ENCODE measurements at places on chromosomes 5 and 9. TPM values are rescaled to one million over a fixed set of nuclear protein-coding genes. Genes with fewer than 3 reads are reported as not detected.

Gene PAEP
- not detected for total RNA-seq

Gene KLHL9
- 29.9 TPM for total RNA-seq

Gene TEX48
- not detected for total RNA-seq

Gene SLC25A2
- 0.92 TPM for total RNA-seq

Gene C5orf63
- 8.9 TPM for total RNA-seq

Gene IFNA4
- total RNA-seq = not detected

Gene FOXD4L6
- 0.14 TPM for total RNA-seq

Gene POU5F2
- 0.29 TPM for total RNA-seq

GRCh38 chr5:95080441-95080840 is 204.5 kb downstream of the MCTP1 start:
- DNase-seq = no peak

DNA sequence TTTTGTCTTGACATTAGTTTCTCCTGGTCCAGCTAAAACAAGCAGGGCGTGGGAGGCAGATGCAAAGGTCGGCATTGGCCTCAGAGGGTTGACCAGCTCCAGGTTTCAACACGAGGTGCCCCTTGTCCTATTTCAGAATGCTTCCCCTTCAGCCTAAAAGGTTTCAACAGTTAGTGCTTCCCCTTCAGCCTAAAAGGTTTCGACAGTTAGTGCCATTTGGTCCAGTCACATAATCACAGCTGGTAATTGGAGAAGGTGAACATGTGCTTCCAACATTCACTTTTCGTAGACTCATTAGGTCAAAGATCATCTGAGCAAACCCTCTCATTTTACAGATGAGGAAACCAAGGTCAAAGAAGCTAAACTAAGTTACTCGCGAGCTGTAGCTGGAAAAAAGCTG is 270.3 kb upstream of the MAP3K1 start:
- no peak for DNase-seq

DNA sequence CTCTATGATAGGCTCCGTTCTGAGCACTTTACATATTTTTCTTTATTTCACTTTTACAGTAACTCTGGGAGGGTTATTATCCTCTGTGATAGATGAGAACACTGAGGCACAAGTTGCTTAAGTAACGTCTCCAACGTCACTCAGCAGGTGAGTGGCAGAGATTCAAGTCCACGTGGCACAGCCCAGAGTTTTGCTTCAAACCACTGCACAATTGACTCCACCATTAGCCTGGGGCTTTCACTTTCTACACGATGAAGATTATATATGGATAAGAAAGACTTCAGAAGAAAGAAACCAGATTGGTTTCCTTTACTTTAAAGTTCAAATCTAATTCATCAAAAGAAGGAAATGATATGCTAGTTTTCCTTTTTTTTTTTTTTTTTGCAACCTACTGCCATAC is 245.9 kb downstream of the SYK start:
- no peak for DNase-seq

DNA sequence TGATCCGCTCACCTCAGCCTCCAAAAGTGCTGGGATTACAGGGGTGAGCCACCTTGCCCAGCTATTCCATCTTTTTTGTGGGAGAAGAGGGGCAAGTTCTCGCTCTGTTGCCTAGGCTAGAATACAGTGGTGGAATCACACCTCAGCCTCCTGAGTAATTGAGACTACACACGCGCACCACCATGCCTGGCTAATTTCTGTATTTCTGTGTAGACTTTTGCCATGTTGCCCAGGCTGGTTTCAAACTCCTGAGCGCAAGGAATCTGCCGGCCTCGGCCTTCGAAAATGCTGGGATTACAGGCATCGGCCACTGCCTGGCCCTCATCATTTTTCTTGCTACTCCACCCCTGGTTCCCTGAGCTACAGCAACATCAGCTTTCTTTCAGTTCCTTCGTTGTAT is 2.8 kb upstream of the NOL6 start:
- DNase-seq = no peak

DNA sequence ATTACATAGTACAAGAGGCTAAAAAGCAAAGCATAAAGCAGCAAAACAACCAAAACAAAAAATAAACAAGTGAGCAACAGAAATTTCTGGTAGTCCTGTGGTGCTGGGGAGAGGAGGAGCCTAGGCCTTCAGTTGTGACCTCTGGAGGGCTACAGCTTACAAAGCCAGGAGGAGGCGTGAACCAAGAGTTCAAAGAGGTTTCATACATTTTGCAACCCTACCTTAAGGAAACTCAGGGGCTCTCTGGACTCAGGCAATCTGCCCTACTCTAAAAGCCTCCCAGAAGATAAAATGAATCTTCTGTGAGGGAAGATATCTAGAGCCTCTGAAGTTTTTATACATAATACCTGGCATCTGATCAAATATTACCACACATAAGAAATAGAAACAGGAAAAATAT is 187.4 kb downstream of the AGTPBP1 start:
- no peak for DNase-seq

GRCh38 chr5:148186248-148187003 is 16.4 kb upstream of the SPINK6 start:
- no peak for DNase-seq

GRCh38 chr5:104048231-104048630 is 485.6 kb upstream of the NUDT12 start:
- DNase-seq = no peak

GRCh38 chr5:75199946-75200345 is 36.7 kb downstream of the ANKRD31 start:
- DNase-seq = no peak

GRCh38 chr5:121399879-121400278 is 451.8 kb upstream of the FTMT start:
- DNase-seq = no peak

- no peak for DNase-seq
Measured at GRCh38 chr5:150637245-150638052, 3.0 kb upstream of the SYNPO start.

DNA sequence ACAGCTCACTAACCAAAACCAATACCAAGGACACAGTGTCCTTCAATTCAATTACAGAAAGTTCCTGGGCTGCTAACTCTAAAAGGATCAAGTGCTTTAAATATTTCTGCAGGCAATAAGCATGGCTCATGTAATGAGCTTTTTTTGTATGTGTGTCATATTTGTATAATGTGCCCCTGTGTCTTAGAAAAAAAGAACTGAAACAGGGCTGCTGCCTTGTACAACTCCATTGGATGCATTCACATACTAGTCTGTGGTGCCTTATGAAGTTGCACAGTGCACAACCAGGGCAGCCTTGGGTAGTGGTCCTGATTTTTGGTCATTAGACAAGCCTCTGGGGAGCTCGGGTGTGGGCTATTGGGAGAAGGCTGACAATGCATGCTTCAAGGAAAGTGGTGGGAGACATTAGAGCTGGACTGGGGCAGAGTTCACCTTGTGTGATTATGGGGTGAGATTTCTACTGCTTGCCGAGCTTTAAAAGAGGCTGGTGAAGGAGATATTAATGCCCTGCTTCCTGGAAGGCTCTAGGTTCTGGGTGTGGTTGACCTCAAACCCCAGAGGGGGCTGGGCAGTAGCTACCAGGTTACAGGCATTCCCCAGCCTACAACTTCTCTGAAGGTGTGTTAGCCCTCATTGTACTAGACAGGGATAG is 3.6 kb upstream of the CPEB4 start:
- no peak for DNase-seq

DNA sequence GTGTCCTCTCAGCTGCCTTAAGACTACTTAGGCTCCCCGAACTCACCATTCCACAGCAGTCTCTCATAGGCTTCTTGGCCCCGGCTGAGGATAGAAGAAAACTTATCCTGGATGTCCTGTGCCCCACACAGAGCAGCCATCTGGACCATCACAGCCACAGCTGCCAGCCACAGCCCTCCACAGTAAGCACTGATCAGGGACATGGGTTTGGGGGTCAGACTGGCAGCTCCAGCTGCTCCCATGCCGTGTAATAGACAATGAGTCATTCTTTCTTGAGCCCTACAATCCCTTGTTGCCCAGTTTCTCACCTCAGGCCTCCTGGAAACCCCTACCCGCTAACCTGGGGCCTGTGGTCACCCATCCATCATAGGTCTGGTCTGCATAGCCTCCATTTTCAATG is 5.7 kb downstream of the CREB3 start:
- DNase-seq = no peak

DNA sequence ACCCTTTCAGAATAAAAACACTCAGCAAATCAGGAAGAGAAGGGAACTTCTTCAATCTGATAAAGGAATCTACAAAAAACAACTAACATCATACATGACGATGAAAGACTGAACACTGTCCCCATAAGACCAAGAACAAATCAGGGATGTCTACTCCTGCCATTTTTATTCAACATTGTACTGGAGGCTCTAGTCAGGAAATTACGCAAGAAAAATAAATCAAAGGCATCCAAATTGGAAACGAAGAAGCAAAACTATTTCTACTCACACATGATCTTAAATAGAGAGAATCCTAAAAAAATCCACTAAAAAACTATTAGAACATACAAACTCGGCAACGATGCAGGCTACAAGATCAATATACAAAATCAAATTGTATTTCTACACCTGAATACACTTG is 42.3 kb downstream of the IPPK start:
- no peak for DNase-seq

DNA sequence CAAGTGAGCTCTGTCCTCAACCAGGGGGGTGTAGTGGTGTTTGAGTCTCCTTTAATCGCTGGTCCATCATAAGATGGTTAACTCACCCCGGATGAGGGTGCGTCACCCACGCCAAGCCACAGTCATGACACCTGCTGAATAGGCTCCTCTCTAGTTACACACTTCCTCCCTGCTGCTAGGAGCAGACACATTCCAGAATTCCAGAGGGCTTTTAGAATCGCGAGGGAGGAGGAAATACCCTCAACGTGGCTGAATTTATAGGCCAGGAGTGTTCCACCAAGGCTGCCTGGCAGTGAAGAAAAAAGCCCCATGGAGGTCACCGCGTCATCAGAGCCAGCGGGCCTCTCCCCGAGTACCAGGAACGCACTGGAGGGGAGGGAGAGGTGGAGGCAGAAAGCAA is 5.1 kb downstream of the GLRX start:
- no peak for DNase-seq

DNA sequence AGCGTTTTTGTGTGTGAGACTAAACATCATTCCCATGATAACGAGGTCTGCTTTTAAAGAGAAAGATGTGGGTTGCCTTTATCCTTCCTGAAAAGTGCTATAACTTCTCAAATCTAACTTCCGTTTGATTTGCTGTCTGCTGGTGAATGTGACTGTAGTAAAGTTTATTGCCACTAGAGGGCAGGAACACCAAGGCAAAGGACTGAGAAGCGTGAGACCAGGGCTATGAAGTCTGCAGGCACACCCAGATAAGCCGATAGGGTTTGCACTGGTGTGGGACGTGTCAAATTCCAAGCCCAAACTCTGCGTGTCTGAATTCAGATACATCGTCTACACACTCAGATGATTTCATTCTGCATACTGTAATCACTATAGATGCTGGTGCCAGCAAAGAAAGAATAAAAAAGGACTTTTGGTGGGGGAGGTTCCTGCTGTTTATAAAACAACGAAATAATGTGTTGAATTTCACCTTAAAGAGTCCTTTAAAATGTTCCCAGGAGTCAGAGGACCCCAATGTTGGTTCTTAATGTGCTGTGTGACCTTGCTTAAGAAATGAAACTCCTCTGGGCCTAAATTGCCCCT is 87.2 kb downstream of the PTTG1 start:
- no peak for DNase-seq

- no peak for DNase-seq
Measured at GRCh38 chr5:111747337-111747736, 9.7 kb downstream of the NREP start.

- DNase-seq = no peak
Measured at GRCh38 chr5:173452119-173452905, 124.1 kb upstream of the STC2 start.

GRCh38 chr9:20022410-20022809 is 233.6 kb upstream of the SLC24A2 start:
- DNase-seq = no peak

- no peak for DNase-seq
Measured at GRCh38 chr9:114081441-114082016, 3.4 kb upstream of the AMBP start.

DNA sequence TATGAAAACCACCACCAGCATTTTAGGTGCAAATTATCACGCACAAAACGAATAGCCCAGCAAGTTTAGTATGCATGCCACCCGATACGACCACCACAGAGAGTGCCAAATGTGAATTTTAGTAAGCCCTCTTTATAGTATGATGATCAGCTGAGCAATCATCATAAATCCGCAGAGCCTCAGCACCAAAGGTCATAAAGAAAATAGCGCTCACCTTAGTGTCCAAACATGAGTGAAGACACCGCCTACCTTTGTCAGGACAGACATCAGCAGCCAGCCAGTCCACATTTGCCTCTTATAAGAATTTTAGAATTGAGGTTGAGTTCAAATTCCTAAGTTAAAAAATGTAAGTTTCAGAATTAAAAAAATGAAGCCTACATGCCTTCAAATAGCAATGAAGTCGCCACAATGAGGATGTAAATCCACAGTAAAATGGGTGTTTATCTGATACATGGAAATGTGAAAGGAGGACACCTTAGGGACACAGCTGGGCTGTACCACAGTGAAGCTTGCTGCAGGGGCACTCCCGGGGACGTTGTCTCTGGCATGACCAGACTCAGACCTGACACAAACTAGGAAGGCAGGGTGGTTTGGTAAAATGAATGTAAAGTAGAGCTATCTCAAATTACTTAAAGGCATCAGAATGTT is 149.0 kb downstream of the AUH start:
- no peak for DNase-seq

- DNase-seq = no peak
Measured at GRCh38 chr5:141822144-141822543, 56.1 kb downstream of the PCDH1 start.

DNA sequence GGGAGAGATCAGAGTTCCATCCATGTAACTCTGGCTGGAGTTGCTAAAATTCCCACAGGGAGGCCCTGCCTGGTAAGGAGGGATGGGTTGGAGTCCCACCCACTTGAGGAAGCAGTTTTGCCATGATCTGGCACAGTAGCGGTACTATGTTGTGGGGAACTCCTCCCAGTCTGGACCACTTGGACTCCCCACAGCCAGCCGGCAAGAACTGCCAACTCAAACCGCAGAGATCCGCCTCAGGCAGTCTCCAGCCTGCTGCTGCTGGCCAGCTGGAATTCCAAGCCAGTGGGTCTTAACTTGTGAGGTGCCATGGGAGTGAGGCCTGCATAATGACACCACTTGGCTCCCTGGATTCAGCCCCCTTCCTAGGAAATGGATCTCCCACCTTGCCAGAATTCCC is 151.9 kb downstream of the NDUFS4 start:
- no peak for DNase-seq

GRCh38 chr5:33035851-33036527 is 324.9 kb downstream of the NPR3 start:
- no peak for DNase-seq

- no peak for DNase-seq
Measured at GRCh38 chr5:145544401-145544800, 290.7 kb downstream of the PRELID2 start.

All from type B pancreatic cell (in vitro differentiated cells).